ENCODE measurements at places on chromosomes 2 and 18.

DNA sequence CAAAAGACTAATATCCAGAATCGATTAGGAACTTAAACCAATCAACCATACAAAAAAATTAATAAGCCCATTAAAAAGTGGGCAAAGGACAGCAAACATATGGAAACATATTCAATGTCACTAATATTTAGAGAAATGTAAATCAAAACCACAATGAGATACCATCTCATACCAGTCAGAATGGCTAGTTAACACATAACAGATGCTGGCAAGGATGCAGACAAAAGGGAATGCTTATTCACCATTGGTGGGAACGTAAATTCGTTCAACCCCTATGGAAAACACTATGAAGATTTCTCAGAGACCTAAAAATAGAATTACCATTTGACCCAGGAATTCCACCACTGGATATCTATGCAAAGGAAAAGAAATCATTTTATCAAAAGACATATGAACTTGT lies 468.2 kb upstream of the ST6GAL2 start:
- DNase-seq, result no peak

DNA sequence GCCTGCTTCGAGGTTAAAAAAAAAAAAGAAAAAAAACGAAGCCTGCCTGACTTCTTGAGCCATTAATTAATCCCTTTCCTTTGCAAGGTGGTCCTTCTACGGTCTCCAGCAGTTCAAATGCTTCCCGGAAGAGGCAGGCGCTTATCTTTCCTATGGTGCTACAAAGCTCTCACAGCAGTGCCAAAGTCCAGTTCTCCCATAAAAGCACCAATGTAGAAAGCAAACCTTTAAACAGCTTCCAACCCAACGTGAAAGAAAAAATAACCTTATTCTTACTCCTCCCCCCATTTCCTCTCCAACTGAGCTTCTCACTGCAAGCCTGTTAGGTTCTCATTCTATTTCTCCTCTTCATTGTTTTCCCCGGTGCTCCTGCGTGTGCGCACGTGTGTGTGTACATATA lies 317.4 kb upstream of the SOX11 start:
- no peak for DNase-seq

GRCh38 chr2:88683160-88684021 lies 8.1 kb upstream of the RPIA start:
- DNase-seq, result no peak

- no peak for DNase-seq
Observed at GRCh38 chr2:235149736-235150135, 197.9 kb downstream of the SH3BP4 start.

DNA sequence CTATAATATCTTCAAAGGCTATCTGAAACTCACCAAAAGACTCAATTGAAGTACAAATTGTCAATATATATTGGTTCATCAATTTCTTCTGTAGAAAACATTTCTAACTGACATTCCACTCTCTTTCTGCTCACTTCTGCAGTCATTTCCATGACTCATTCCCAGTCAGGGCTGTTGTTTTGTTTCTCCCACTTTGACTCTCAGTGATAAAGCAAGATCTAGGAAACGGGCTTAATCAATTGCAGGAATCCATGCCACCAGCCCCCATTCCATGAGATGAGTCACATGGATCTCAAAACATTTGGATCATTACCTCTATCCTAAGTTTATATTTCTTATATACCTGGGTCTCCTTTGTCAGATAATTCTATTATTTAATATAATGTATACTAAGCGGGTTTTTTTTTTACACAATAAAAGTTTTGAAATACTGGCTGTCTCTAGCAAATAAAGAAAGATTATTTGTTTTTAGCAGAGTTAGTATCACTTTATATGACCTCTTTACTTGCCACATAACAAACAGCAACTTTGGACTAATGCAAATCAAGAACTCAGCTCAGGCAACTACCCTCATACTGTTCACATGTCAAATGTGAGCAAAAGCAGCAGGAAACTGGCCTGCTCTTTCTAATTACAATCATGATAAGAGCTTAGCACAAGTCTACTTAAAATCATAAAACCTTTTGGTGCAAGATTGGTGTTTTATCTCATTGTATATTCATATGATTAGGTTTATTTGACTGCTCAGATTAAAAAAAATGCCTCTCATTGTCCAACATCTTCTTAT lies 251.1 kb upstream of the PIK3C3 start:
- no peak for DNase-seq

- no peak for DNase-seq
Observed at GRCh38 chr2:127577973-127578372, 42.5 kb downstream of the MYO7B start.

GRCh38 chr2:83253848-83254247 lies 1205.2 kb downstream of the SUCLG1 start:
- no peak for DNase-seq

DNA sequence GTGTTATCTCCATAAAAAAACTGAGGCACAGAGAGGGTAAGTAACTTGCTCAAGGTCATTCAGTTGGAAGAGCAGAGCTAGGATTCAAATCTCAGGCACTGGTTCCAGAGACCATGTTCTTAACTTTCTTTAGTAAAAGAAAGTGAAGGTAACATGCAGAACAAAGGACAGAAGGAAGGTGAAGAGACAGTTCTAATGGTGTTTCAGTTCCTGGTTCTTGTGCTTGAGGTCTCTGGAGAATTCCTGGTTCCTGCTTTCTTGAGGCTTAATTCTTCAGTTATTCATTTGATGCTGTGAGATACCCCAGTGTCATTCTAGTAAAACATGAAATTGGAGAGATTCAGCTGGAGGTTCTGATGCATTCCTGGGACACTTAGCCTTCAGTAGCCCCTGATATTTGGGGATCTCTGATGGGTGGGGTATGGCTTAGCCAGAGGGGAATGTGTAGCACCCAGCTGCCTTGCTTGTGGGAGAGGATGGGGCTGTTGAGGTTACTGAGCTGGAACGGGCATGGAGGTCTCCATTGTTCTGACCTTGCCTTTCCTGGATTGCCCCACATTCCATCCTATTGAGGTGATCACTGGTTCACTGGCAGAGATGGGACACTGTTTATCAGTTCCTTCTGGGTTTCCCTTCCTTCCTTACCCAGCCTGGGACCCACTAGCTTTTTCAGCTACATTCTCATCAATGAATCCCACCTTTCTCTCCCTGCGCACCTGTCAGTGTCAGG lies 46.8 kb downstream of the SEMA4F start:
- no peak for DNase-seq

DNA sequence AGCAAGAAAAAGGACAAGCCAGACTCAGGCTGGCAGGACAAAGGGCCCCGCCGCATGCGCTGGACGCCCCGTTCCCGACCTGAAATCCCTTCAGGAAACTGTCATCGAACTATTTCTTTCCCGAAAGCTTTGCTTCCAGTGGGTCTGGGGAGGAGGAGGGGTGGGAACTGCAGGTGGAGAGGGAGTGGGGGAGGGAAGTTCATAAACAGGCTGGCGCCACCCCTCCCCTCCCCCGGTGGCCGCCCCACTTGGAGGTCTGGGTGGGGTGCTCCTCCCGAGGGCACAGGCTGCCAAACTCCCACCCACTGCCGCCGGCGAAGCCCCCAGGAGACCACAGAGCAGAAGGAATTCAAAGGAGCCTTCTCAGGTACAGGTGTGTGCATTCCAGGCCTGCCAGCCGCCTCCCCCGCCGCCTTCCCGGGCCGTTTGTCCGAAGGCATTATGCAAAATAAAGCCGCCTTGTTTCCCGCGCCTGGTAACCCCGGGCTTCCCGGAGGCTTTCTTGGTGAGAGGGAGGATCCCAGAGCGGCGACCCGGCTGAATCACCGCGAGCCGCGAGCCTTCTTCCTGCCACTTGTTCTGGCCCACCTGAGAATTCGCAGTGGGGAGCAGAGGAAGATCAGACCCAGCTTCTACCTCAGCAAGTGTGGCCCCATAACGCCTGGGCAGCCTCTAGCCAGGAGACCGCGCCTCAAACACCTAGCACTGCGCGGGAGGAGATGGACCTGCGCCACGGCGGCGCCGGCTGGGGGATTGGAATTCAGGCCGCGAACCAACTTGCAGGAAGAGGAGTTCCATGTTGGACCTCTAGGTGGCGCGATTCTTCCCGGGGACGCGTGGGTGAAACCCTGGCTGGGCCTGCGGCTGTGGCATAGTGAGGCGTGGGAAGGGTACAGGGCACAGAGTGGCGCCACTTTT lies 101.9 kb downstream of the FOXI3 start:
- DNase-seq, result peak; percentile 60

DNA sequence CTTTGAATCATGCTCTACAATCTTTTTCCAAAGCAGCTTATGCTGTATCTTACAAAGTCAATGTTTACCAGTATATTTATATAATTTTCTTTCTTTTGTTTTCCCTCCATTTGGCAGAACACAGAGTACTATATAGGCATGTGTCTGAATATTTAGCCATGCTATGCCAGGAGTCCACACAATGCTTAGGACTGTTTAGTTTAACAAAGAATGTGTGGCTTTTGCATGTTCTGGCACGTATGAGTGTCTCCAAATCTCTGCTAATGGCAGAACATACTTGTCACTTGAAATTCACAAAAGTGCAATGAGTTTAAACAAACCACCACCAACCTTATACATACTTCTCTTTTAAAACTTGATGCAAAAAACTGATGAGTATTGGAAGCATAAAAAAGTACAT lies 268.0 kb downstream of the NR4A2 start:
- DNase-seq, result no peak

DNA sequence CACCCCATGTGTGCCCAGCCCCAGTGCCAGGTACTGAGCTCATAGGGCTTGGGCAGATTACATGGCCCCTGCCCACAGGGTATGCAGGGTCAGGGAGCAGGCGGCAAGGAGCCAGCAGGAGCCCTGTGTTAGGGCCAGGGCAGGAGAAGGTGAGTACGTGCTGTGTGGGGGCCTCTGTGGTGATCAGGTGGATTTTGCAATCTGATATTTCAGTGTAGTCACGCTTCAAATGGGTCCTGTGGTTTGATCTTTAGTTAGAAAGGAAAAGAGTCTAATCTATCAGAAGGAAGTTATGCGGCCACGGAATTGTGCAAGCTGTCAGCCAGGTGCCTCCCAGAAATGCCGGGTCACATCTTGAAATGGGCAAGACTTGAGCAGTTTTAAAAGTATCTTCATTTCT lies 13.9 kb downstream of the UBE2F start:
- no peak for DNase-seq

- no peak for DNase-seq
Observed at GRCh38 chr2:226932443-226932842, 96.6 kb downstream of the RHBDD1 start.

DNA sequence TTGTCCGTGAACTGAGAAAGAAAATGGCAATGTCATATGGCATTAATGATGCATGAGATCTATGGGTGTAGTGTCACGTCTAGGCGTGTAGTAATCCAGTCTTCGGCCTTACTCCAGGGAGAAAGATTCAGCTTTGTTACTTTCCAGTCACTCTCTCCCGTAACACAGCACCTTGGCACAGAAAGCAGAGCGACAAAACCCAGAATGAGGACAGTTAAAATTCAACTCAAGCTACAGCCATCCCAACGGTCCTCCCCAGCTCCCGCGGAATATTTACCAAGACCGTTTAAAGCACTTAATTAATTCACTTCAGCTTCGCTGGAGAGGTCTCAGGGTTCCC lies 797 bp upstream of the CRIM1 start:
- DNase-seq, result no peak

GRCh38 chr2:74584088-74584645 lies 29.6 kb downstream of the DOK1 start:
- no peak for DNase-seq

DNA sequence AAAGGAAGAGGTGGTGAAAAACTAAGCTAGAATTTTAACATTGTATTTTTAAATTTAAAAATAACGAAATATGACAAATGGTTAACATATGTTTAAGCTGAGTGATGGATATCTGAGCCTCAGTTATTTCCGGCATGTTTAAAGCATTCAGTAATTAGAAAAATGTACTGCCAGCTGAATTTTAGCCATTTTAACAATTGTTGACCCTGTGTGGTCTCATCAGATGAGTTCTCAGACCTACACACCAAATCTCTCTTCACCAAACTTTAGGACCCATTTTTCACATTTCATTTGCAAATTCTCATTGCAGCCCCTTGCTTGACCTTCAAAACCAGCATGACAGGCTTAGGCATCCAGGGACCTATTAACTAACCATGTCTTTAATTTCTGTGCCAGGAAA lies 91.5 kb upstream of the RGPD4 start:
- DNase-seq, result no peak

DNA sequence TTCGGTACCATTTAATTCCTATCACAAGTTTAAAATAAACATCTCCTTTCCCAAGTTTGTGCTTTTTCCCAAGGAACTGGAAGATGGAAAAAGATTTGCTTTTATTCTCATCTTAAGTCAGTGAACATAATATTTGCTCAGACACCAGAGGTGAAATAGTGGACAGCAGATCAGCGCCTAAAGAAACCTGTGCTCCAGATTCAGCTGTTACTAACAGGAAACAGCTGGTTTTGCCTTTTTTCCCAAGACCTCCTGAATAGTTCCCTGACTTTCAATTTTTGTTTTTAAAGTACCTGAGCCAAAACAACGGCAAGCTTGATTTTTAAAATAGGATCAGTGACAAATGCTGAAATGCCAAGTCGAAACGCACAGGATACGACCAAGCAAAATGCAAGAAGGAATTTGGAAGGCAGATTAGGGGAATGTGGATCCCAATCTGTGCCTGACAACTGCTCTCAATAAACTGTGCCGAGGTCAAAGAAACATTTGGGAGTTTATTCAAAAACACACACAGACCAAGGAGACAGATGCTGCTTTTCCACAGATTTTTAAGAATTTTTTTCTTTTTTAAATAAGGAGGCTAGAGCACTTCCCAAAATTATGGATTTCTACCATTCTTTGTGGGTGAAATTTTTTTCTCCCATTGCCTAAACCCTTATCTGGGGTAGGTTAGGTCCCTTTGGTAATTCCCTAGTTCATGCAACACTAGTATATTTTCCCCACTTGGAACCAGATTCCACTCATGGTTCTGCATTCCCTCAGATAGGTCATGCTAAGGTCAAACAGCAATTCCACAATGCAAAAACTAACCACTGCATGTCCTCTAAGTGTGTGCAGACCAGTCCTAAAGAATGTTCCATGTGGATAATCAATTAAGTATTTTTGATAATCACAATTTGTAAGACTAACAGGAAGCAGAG lies 121.5 kb upstream of the PDE1A start:
- DNase-seq, result no peak

DNA sequence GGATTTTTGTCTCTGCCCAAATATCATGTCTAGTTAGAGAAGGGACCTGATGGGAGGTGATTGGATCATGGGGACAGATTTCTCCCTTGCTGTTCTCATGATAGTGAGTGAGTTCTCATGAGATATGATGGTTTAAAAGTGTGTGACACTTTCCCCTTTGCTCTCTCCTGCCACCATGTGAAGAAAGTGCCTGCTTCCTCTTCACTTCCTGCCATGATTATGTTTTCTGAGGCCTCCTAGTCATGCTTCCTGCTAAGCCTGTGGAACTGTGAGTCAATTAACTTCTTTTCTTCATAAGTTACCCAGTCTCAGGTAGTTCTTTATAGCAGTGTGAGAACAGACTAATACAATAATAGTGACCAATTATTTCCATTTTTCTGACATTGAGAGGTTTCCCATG lies 167.3 kb upstream of the CYRIA start:
- DNase-seq, result no peak

GRCh38 chr2:16349811-16350210 lies 315.8 kb downstream of the CYRIA start:
- DNase-seq, result no peak

All from activated CD4-positive, alpha-beta T cell treated with anti-CD3 and anti-CD28 coated beads for 4 hours (primary cell).